ENCODE measurements at places on chromosomes 16 and 17.

- DNase-seq = no peak
Observed at GRCh38 chr17:17376362-17376761, 73.2 kb downstream of the NT5M start.

DNA sequence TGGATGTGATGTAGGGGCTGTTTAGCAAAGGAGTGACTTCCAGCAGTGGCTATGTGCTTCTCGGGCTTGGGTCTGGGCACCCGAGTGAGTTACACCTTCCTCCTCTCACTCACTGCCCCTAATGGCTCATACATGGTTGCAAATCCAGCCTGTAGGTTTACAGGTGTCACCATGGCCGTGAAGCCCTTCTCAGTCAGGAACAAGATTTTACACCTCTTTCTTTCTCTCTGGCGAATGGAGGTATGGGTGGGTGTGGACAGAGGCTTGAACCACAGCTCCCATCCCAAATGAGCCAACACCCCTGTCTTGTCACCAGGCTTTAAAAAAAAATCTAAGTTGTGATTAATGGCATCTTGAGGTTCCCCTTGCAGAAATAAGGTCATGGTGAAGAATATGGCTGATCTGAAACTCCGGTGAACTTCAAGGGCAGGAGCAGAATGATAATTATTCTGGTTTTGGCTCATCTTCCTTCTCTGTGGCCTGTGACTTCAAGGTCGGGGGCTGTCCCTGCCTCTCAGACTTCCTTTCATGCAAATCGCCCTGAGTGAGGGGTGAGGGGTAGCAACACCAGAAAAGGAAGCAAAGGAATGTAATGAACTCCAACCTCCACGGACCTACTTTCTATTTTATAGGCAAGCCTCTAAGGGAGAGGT is 331.2 kb downstream of the MAF start:
- DNase-seq = peak; percentile 51

- DNase-seq = no peak
Observed at GRCh38 chr17:50052241-50052796, 3.6 kb upstream of the ITGA3 start.

DNA sequence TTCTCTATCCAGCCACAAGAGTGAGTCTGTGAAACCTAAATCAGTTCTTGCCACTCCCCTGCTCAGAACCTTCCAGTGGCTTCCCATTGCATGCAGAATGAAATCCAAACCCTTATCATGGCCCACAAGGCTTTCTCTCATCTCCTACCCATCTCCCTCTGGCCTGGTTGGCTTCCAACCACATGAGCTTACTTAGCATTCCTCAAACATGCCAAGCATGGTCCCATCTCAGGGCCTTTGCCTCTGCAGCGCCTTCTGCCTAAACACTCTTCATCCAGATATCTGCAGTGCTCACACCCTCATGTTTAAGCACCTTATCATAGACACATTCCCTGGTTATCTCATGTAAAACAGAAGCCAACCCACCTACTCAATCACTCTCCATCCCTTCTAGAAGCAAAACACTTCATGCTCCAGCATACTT is 15.5 kb downstream of the TK2 start:
- DNase-seq = no peak

DNA sequence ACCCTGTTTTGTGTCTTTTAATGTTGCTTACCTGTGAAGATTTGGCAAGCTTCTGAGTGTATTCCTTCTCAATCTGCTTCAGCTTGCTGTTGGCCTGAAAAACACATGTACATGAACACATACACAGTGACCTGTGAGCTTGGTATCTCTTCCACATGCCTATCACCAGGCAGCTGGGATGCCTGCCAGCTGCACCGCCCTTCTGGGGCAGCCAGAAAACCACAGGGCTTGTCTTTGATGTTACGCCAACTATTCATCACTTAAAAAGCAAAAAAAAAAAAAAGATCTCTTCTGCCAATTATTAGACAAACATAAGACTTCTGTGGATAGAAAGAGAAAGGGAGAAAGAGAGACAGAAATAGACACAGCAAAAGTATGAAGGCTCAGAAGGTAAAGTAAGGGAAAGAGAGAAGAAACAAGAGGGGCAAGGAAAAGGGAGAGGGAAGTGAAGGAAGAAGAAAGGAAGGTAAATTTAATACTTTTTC is 189.2 kb upstream of the AXIN2 start:
- no peak for DNase-seq

DNA sequence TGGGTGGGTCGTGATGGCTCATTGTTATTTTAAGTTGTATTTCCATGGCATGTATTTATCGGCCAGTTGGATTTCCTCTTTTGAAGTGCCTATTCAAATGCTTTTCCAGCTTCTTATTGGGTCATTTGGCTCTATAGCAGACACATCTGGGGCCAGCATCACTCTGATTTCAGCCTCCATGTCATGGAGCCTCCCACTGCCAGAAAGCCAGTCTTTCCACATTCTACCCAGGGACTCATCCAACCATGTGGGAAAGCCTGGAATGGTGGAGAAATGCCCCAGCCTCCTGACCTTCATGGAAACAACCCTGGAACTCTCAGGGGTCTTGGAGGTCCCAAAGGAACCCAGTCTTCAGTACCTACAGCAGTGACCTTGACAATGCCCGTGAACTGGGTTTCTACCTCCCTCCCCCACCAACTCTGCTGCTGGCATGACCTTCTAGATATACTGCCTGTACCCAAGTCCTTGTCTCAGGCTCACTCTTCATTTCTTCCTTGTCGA is 33.8 kb upstream of the ADGRG1 start:
- DNase-seq = no peak

DNA sequence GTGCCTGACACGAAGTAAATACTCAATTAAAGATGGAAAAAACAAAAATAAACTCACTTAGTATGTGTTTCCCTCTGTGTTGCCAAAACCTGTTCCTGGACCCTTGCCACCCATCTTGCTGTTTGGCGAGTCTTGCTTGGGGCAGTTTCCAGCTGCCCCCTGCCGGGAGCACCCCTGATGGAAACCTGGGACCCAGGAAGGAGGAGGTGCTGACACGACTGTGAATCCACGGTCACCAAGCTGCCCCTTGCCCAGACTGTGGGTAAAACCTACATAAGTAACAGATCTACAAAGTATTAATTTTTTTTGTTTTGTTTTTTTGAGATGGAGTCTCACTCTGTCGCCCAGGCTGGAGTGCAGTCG is 50.1 kb upstream of the SIAH1 start:
- DNase-seq = no peak

- no peak for DNase-seq
Observed at GRCh38 chr17:60472449-60472848, 50.2 kb downstream of the CHCT1 start.

DNA sequence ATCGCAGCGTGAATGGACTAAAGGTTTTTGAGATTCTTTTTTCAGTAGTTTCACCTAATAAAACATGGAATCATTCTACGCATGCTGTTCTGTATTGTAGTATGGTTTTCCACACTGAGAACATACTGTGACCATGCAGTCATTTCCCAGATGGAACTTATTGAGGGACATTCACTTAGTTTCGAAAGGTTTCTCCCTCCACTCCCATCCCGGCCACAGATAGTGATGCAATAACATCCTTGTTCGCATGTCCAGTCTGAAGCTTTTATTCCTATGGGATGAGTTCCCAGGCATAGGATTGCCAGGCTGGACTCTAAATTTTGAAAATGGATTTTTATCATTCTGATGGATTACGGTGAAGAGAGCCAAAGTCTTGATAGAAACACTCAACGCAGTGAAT is 420.4 kb downstream of the WWOX start:
- no peak for DNase-seq

- DNase-seq = no peak
Observed at GRCh38 chr16:9364721-9365369, 273.4 kb downstream of the HAPSTR1 start.

GRCh38 chr16:88504489-88505404 is 51.7 kb downstream of the ZFPM1 start:
- DNase-seq = no peak

- DNase-seq = no peak
Observed at GRCh38 chr16:87271256-87271655, 45.9 kb downstream of the C16orf95 start.
